ENCODE measurements at places on chromosomes 7 and 10.

GRCh38 chr10:31731711-31732110 lies 196.9 kb downstream of the ARHGAP12 start:
- no peak for DNase-seq

GRCh38 chr10:78995987-78996791 lies 72.6 kb upstream of the ZMIZ1 start:
- DNase-seq, result no peak

GRCh38 chr7:101919363-101920115 lies 102.1 kb downstream of the CUX1 start:
- DNase-seq, result no peak

DNA sequence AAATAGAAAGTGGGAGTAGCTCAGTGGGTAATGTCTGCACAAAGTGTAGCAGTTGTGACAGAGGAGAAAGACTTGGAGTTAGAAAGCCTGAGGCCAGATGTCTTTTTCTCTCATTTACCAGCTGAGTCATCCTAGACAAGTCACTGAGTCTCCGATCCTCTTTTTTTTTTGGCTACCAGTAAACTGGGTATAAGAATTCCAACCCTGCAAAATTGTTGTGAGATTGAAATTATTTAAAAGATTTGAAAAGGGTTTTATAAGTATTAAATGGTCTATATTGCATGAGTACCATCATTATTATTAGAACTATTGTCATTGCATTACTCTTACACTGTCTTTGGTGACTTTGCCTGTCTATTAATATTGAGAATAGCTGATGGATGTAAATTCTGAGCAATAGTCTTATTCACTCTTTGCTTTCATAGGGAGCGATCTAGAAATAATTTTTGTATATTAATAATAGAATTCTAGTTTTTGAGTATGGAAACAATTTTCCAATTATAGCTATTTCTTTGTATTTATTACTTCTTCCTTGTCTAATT lies 74.0 kb downstream of the ARID5B start:
- DNase-seq, result no peak

Measured in activated naive CD4-positive, alpha-beta T cell treated with anti-CD3 and anti-CD28 coated beads for 36 hours (primary cell).